ENCODE measurements at places on chromosomes 16 and 17.

DNA sequence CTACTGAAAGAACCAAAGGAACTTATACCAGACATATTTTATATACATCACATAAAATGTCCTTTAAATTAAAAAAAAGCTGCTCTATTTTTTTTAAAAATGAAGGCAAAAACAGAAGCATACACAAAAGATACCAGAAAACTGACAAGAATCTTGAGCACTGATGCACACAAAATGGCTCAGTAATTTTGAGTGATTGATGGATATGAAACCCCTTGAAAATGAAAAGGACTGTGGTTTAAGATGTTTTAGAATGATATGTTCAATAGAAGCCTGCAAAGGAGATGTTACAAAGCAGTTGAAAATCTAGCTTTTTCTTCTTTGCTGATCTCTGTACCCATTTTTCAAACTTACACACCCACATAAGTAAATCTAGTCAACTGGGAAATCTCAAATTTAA is 2.7 kb downstream of the C16orf87 start:
- no peak for DNase-seq

- no peak for DNase-seq
Measured at GRCh38 chr17:2792366-2793169, 3.7 kb upstream of the RAP1GAP2 start.

DNA sequence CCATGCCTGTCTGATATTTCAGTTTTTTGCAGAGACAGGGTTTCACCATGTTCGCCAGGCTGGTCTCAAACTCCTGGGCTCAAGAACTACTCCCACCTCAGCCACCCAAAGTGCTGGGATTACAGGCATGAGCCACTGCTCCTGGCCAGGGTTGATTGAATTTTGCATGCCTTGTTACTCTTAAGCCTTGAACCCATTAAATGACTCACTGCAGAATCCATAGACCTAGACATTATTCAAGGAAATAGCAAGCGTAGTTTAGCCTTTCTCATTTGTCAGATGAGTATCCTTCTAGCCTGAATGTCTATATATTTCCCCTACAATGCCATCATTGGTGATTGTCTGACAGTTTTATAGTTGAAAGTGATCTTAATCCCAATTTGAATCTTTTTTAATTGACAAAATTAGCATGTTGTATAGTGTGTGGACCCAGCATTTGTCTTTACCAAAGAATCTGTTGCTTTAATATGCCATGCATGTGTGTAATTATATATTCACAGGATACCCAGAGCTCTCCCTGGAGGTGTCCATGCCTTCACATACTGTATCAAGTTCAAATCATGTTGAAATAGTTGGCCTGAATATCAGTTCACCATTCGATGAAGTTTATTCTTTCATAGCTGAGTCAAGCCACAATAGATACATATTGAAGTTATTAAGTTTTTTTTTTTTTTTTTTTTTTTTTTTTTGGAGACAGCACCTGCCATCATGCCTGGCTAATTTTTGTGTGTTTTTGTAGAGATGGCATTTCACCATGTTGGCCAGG is 321.0 kb downstream of the CPPED1 start:
- DNase-seq, result no peak

- DNase-seq, result no peak
Measured at GRCh38 chr16:50071075-50071671, 5.4 kb downstream of the HEATR3 start.

DNA sequence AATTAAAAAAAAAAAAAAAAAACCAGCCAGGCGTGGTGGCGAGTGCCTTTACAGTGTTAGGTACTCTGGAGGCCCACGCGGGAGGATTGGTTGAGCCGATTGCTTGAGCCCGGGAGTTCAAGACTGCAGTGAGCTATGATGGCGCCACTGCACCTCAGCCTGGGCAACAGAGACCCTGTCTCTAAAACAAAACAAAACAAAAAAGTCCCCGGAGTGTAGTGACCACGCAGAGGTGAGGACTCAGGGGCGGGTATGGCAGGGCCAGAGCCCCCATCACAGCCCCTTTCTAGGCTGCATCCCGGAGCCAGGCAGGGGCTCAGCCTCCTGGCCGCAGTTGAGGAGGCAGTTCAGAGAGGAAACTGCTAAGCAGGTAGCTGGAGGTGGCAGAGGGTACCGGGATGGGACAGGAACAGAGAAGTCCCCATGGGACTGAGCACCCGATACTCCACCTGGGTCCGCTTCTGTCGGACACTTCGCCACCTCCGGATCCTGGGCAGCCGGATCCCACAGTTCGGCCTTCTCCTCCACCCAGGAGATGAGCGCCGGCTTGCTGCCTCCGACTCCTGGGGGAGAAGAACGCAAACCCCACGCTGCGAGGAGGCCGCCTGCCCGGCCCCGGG is 800 bp downstream of the ZNF747 start:
- no peak for DNase-seq

DNA sequence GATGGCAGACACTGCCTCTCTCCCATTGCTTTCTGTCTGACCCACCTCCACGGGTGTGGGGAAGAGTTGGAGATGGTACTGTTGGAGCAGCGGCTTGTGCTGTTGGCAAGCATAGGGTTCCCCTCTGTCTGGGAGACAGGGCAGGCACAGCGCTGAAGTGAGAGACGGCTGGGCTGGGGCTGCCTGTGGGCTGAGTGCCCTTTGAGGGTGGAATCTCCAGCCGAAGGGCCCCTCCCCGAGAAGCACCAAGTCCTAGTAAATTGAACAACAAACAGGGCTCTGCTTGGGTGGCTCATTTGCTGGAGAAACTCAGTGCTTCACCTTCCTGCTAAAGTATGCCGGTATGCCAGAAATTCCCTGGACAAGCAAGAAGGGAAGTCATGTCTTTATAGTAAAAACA is 79.7 kb downstream of the KSR1 start:
- DNase-seq, result no peak

GRCh38 chr17:6857336-6857735 is 25.8 kb upstream of the TEKT1 start:
- no peak for DNase-seq

- DNase-seq, result no peak
Measured at GRCh38 chr16:85206472-85207356, 94.4 kb upstream of the CIBAR2 start.

DNA sequence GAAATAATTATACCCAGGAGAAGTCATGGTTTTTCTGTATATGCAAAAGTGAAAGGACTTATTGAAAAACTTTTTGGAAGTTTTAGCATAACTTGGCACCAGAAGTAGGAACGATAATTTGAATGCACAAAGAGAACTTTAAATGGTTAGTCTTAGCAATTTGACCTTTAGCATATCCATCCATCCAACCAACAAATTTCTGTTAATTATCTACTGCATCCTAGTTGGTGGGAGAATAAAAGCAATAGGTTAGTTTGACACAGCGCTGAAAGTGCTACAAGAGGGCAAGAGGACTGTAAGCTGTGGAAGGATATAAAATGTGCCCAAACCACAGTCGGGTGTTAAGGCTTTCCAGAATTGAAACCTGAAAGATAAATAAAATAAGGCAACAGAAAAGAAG is 17.6 kb downstream of the SPAG9 start:
- DNase-seq, result no peak

DNA sequence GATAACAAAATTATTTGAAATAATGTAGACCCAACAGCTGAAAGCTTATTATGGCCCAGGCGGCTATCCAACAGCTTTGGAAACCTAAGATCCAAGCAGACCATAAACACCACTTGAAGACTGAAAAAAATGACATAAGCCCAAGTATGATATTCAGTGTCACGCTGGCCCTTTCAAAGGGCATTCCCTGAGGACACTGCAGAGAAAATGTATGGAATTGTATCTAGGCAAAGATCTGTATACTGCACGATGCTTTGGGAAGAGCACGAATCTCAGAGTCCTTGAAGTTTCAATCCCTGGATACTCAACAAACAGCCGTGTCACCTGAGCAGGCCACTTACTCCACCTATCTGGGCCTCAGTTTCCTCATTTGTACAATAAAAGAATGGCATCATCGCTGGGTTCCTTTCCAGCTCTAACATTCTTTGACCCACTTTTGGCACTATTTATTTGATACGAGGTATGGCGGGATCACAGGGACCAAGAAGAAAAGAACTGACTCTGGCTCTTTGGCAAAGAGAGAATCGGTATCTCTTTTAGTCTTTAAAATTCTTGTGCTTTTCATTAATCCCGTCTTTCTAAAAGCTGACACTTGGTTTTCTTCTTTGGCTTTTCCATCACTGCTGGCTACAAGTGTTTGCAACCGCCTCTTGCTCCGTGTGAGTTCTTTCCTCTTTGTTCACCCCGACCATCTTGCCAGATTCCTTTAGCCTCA is 1.2 kb downstream of the STAT5B start:
- no peak for DNase-seq

- DNase-seq, result no peak
Measured at GRCh38 chr16:80875616-80876015, 71.2 kb upstream of the CDYL2 start.

- no peak for DNase-seq
Measured at GRCh38 chr16:23424292-23424958, 28.6 kb downstream of the COG7 start.

- no peak for DNase-seq
Measured at GRCh38 chr17:2266045-2266864, 37.3 kb downstream of the SMG6 start.

- no peak for DNase-seq
Measured at GRCh38 chr16:1299012-1299867, 10.2 kb upstream of the UBE2I start.

DNA sequence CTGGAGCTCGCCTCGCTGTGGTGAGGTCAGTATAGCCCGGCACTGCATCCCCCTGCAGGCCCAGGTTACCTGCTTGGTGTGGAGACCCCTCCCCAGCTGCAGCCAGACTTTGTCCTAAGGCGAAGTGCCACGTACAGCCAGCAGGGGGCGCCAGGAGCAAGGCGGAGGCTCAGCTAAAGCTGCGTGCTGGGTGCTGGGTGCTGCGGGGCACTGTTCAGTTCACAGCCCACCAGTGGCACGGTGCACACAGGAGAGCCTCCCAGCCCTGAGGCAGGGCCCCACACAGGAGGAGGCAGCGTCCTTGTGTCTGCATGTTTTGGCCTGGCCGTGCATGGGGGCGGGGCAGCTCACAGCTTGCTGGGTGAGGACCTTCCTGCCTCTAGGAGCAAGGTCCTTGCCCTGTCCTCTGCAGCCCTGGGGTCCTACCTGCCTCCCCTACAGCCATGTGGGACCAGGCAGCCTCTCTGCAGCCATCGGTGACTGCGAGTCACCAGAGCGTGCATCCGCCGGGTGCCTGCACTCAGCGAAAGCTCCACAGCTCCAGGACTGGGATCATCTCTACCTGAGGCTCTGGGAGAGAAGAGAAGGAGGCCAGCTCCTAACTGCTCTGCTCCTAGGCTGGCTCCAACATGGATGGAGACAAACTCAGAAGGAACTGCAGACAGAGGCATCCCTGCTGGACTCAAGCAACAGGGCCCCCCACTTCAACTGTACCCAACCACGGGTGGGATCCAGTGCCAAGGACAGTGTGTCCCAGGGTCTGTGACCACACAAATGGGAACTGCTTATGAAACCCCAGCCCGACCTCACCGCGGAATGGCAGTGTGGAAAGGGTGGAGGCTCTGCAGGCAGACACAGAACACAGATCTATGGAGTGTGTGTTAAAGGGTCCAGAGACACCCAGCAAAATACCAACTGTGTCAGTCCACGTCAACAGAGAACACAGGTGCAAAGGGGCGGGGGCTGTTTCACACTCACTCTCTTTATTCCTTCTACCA is 19.0 kb downstream of the SLC7A5 start:
- peak; percentile 48 for DNase-seq

DNA sequence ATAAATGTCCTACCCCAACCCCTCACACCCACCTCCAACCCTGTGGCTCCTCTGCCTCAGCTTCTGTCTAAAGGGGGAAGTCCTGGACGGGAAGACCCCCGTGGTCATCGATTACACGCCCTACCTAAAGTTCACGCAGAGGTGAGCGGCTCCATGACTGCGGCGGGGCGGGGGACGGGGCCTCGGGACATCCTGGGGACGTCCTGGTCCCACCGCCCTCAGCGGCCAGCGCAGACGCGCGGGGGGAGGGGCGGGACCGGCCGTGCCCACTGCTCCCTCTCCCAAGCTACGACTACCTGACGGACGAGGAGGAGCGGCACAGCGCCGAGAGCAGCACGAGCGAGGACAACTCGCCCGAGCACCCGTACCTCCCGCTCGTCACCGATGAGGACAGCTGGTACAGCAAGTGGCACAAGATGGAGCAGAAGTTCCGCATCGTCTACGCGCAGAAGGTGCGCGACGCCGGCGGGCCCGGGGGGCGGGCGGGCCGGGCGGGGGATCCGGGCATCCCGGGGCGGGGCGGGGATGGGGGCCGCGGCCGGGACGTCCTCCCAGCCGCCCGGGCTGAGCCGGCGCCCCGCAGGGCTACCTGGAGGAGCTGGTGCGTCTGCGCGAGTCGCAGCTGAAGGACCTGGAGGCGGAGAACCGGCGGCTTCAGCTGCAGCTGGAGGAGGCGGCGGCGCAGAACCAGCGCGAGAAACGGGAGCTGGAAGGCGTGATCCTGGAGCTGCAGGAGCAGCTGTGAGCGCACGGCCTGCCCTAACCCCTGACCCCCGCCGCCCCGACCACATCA is 6.7 kb downstream of the RUNDC3A start:
- DNase-seq, result no peak

- no peak for DNase-seq
Measured at GRCh38 chr16:6193718-6194117, 1096.1 kb upstream of the EEF2KMT start.

DNA sequence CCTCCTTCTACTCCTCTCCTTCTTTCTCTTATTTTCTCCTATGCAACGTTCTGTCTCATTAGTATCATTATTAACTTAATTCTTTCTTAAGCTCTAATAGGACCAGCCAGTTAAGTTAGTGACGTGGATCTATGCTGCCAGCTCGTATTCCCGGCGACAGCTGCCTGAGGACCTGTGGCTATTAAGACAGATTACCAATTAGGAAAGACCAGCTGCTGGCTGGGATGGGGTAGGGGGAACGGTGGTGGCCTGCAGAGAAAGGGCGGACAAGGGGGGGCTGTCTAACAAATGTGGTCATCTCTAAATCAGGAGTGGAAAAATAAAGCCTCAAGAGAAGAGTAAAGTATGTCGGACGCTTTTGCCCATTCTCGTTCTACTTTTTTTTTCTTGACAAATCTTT is 770 bp upstream of the MYH3 start:
- no peak for DNase-seq

DNA sequence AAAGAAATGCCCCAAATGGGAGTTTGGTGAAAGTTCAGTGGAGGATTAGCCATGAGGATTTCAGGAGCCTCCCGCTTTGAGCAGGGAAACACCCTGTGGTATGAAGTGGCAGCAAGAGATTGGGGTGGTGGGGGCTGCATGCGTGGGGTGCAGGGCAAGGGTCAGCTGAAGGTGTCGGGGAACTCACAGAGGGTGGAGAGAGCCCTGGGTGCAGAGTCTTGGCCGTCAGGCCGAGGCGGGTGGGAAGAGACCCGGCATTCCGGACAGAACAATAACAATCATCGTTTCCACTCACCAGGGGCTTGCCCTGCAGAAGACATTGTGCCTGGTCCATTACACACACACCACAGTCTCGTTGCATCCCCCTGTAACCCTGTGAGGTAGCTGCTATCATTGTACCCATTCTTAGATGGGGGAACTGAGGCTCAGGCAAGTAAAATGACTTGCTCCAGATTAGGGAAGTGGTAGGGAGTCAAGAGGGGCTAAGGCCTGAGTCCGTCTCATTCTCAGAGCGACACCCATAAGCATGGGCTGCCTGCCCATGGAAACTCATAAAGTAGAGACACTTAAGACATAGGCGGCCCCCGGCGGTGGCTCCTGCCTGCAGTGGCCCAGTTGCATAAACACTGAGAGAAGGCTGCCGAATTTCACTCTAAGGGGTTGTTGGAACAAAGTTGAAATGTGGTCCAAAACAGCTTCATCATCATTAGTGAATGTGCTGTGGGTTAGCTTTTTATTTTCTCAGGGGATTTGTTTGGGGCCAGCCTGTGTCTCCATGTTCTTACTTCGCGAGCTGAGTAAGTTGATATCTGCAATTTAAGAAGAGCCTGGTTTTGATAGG is 93.3 kb downstream of the CMIP start:
- DNase-seq, result no peak

- DNase-seq, result no peak
Measured at GRCh38 chr17:75512926-75513640, 2.3 kb downstream of the CASKIN2 start.
